ENCODE measurements at places on chromosomes 4 and X.
A peak's percentile ranks its signal among the peaks of the same experiment; 100 is the strongest.

DNA sequence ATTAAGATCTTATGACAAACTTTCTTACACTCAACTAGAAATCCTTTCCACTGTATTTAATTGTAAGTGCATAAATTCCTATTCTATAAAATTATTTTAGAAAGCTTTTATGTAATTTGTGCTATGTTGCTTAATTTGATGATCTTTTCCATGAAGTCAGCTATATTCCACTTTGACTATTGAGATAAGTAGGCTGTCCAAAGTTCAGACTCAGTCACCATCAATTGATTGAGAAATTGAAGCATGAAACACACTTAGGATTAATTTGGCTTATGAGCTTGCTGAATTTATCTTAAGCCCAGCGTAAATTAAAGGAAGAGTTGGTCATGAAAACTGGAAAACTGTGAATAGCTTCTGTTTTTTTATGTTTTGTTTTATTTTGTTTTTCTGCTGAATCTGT lies 18.7 kb upstream of the UGT2B10 start:
- DNase-seq: no peak

- DNase-seq: no peak
Observed at GRCh38 chr4:109723110-109723509, 6.8 kb downstream of the PLA2G12A start.

GRCh38 chrX:110509755-110510532 lies 151.3 kb downstream of the RTL9 start:
- DNase-seq: no peak

GRCh38 chr4:153750197-153750817 lies 9.5 kb downstream of the RNF175 start:
- DNase-seq: peak; percentile 81

- peak; percentile 8 for DNase-seq
Observed at GRCh38 chr4:83582289-83582785, 46.4 kb downstream of the GPAT3 start.

- no peak for DNase-seq
Observed at GRCh38 chr4:42425146-42426065, 28.1 kb downstream of the SHISA3 start.

GRCh38 chr4:140084385-140084784 lies 69.6 kb downstream of the MAML3 start:
- DNase-seq: no peak

DNA sequence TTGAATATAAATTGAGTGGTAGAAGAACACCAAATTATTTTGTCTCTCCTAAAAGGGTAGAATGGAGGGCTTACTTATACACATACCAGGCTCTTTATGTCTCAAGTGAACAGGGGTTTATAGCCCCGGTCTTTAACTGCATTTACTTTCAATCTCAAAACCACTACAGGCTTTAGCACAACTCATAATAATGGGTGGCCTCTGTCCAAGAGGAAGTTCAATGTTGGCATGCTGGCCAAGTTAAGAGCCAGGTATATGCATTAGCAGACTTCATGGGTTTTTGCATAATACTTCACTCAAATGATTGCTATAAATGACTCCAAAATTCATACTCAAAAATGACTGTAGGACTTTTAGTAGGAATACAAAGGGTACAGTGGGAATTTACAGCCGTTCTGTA lies 118.5 kb upstream of the OTUD4 start:
- DNase-seq: no peak

DNA sequence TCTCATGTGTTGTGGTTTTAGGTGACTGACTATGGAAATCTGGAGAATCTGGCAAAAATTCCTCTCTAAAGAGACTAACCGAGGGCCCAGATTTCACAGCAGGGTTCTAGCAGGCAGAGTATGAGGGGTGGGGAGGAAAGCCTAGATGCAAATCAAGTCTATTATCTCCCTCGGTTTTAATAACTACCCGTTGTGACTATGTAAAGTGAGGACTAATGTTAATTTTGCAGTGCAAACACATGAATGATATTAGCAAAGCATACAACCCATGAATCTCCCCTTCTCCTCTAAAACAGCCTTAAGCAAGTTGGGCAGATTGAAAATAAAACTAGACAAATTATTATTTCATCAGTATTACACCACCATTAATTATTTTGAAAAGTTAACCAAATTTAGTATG lies 131.4 kb downstream of the SLITRK2 start:
- no peak for DNase-seq

DNA sequence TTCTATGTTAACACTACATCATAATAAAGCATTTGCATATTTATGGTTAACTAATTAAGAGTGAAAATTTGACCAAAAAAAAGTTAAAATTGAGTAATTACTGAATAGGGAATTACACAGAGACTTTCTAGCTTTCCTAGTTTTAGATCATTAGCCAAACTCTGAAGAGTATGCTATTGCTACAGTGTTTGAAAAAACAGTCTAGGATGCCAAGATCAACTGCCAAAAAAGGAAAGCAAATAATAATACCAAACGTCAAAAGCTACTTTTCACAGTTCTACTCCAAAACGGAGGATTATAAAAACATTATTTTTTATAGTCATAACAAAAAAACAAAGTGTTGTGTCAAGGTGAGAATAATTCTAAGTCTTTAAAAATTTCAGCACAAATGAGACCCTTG lies 359.8 kb upstream of the CTSO start:
- DNase-seq: no peak

DNA sequence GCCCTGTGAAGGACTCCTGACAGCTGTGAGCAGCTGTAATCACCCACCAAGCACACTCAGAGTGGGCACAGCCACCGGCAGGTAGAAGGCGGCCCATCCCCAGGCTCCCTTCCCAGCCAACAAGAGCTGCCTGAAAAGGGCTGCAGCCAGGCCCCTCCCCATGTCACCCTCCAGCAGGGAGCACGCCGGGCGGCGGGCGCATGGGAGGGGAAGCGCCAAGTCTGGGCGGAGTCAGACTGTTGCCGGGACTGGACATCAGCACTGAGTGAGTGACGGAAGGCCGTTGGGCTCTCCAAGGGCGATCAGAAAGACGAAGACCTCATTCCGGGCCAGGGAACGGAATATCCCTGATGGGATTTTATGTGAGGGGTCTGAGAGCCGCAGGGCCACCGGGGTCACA lies 82.1 kb downstream of the PPP2R2C start:
- DNase-seq: no peak

GRCh38 chr4:140242357-140243277 lies 88.6 kb upstream of the MAML3 start:
- DNase-seq: peak; percentile 47

GRCh38 chrX:41234962-41235361 lies 99.0 kb upstream of the DDX3X start:
- DNase-seq: no peak

DNA sequence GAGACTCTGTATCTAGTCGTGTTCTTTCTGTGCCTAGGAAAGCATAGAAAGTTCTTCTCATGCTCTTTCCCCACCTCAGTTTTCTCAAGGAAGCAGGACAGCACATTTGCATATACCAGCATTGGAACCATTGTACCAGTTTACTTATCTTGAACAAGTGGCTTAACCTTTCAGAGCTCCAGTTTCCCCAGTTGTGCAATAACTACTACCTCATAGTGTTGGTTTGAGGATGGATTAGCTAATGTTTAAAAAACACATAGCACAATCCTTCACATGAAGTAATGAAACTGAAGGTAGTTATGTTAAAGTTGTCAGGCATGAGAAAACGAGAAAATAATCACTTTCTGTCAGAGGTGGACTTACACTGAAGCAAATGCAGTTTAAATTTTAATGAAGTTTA lies 92.2 kb upstream of the H2AZ1 start:
- DNase-seq: no peak
